Activated T-cell treated with anti-CD3 and anti-CD28 coated beads for 24 hours (primary cell): ENCODE measurements at places on chromosomes 7 and 10.

- no peak for DNase-seq
Observed at GRCh38 chr7:132738254-132738653, 162.0 kb upstream of the PLXNA4 start.

DNA sequence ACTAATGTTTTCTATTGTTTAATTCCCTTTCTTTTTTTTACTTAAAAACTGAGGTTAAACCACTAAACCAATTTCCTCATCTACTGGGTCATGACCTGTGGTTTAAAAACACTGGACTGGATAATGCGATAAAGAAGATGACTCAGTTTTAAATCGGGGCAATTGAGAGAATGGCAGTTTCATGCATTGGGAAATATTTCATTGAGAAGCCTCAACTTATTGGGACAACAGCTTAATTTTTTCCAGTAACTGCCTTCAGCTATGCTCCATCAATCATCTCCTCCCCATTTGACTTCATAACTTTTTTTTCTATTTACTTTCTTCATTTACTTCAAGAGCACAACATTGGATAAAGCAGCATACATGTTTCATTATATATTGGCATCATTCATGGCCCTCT, 61.8 kb upstream of the MET start:
- no peak for DNase-seq

DNA sequence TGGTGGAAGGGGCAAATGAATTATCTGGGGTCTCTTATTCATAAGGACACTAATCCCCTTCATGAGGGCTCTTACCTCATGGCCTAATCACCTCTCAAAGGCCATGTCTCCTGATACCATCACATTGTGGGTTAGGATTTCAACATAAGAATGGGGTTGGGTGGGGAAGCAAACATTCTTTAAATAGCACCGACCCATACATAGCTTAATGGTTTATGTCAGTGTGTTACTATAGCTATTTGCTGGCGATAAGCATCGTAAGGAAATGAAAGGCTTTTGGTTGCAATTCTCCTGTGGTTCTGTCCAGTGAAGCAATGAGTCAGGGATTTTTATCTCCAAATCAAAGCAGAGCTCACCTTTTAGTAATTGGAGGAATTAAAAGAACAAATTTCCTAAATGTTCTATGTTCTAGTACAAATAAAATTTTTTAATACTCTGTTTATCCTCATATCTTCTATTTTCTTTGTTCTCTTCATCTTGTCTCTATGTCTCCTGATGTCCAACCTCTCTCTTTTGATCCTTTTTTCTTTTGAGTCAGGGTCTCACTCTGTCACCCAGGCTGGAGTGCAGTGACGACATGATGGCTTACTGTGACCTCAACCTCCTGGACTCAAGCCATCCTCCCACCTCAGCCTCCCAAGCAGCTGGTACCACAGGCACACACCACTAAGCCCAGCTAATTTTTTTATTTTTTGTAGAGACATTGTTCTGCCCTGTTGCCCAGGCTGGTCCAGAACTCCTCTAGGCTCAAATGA, 57.0 kb upstream of the GLCCI1 start:
- no peak for DNase-seq

- no peak for DNase-seq
Observed at GRCh38 chr10:43258562-43259212, 8.2 kb downstream of the RASGEF1A start.

- no peak for DNase-seq
Observed at GRCh38 chr7:30202671-30203070, 67.9 kb downstream of the MTURN start.
